ENCODE measurements at places on chromosomes 6 and 20.

DNA sequence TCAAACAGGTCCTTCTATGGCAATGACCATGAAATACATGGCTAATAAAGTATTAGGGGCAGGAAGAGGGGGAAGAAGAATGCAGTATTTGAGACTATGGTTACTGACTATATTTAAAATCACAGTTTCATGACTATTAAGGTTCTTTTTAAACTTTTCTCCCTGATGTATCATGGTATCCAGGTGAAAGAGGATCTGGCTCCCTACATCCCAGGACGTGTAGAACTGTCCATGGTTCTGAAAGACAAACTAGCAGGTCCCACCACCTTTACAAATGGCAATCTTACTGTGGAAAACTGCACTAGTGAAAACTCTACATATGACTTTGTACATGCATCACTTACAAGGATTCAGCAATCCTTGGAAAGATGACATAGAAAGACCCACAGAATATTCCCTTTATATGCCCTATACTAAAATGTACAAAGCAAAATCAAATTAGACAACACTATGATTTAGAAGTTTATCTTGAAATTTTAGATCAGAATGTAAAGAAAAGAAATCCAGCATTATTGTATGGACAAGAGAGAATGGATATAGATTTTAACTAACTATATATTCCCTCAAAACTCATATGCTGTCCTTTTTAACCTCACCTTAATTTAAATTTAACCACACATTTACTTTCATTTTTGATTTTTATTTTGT lies 33.5 kb downstream of the RPP21 start:
- DNase-seq, result no peak

DNA sequence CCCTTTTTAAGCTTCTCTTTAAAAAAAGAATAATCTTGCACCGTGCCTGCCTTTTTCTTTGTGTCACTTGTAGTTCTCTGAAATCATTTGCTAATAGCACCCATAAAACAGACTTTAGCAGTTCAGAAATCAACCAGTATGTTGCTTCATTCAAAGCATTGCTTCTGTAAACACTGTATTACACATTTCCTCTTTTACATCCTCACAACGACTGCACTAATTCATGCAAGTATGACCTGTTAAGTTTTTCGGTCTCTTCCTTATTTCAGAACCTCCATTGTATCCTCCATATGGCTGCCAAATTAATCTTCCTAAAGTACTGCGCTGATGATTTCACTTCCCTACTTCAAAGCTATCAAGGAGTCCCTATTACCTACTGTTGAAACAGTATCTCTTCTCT lies 142.9 kb upstream of the RNF217 start:
- DNase-seq, result no peak

DNA sequence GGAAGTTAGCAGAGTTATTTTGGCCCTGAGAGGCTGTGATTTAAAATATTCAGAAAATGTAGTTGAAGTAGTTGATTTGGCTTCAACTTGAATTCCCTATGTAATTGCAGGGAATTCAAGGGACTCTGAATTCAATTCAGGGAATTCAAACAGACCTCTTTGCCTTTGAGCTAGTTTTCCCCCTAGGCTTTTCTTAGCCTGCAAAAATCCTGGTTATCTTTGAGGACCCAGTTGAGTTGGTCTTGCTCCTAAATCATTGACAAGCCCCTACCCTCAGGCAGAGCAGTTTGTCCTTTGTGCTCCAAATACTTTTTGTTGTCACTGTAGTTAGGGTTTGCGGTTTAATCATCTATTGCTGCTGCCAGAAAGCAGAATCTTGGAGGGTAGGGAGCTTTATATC lies 20.4 kb downstream of the GCNT2 start:
- no peak for DNase-seq

DNA sequence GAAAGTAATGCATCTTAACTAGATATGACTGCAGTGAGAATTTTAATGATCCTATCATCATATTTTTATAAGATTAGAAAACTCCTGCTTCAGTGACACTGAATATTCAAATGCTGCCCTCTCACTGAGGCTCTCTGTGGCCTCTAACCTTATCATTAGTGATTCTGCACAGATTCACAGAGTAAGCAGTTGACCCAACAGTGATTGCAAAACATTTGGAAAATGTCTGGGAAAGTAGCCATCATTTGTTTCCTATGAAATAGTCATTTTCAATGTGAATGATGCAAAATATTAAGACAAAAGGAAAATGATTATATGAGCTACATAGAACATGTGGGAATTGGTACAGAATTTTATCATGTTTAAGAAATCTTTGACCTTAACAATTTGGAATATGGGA lies 210.3 kb downstream of the TBX18 start:
- no peak for DNase-seq

Data from retina (tissue), 1 donor.